ENCODE measurements at places on chromosomes 3 and 15. TPM values are rescaled to one million over a fixed set of nuclear protein-coding genes. Genes with fewer than 3 reads are reported as not detected.

DNA sequence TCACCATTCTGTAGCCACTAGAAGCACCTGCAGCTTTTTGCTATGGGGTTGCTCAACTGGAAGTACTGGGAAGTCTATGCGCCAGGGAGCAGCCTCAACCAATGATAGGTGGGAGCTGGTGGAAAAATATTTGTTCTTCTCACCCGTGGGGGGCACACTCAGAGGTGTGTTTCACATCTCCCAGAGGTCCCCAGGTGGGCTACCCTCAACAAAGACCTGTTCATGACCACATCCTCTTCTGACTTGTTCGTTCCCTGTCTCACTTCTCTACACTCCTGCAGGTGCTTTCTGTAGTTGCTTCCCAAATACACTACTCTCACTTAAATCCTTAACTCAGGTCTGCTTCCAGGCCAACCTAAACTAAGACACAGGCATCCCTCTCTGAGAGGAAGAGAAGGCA is 3.6 kb downstream of the CAMP start:
- no peak for DNase-seq

Gene ZNF501
- 6.4 TPM for total RNA-seq

Gene SLC9A9
- 3.2 TPM for total RNA-seq

Gene MME
- 1.9 TPM for total RNA-seq

All from mucosa of descending colon (tissue), 3 donors.